ENCODE measurements at places on chromosomes 16 and 17.

- DNase-seq, result no peak
These were observed 11.8 kb downstream of the STXBP4 start for GRCh38 chr17:54980375-54980774.

- DNase-seq, result no peak
These were observed 10.5 kb upstream of the SUPT4H1 start for GRCh38 chr17:58362368-58363014.

GRCh38 chr17:4897198-4897687, 2.1 kb upstream of the C17orf107 start:
- no peak for DNase-seq

DNA sequence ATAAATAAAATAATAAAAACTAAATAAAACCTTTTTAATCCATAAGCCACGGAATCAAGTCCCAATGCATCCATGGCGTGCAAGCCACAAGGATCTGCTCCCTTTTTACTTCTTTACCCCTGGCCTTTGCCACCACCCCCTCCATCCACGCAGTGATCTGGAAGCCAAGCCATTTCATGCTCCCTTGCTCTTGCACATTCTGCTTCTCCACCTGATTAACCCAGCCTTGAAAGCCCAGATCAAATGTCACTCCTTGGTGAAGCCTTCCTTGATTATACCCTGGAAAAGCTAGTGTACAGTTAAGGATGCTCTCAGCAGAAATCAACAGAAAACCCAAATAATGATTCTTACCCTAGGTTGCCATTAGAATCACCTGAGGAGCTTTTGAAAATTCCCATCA, 9.9 kb downstream of the LRRC3C start:
- DNase-seq, result no peak

- DNase-seq, result no peak
These were observed 197.3 kb downstream of the SOX9 start for GRCh38 chr17:72318131-72318530.

DNA sequence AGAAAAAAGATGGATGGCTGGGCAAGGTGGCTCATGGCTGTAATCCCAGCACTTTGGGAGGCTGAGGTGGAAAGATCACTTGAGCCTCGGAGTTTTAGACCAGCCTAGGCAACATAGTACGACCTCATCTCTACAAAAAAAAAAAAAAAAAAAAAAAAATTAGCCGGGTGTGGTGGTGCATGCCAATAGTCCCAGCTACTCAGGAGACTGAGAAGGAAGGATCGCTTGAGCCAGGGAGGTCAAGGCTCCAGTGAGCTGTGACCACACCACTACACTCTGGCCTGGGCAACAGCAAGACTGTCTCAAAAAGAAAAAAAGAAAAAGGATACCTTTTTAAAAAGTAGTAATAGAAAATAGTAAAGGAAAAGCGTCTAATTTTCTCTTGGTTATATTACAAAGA, 20.7 kb downstream of the ZNF652 start:
- DNase-seq, result no peak

- no peak for DNase-seq
These were observed 2.2 kb upstream of the NUTF2 start for GRCh38 chr16:67844497-67844896.

DNA sequence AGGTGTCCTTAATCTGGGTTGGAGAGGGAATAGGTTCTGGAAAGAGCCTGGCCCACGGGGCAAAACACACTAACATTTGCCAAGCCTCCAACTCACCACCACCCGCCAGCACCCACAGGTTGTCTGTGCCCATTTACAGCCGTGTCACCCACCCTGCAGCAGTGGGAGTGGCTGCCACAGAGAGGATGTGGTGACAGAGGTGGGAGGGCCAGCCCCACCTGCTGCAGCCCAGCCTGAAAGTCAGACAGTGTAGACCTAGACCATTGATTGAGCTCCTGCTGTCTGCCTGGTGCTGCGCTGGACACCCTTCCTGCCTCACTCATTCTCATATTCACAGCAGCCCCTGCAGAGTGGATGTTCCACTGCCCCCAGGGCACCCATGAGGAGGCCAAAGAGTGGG, 44.7 kb downstream of the IL21R start:
- DNase-seq, result peak; percentile 89

DNA sequence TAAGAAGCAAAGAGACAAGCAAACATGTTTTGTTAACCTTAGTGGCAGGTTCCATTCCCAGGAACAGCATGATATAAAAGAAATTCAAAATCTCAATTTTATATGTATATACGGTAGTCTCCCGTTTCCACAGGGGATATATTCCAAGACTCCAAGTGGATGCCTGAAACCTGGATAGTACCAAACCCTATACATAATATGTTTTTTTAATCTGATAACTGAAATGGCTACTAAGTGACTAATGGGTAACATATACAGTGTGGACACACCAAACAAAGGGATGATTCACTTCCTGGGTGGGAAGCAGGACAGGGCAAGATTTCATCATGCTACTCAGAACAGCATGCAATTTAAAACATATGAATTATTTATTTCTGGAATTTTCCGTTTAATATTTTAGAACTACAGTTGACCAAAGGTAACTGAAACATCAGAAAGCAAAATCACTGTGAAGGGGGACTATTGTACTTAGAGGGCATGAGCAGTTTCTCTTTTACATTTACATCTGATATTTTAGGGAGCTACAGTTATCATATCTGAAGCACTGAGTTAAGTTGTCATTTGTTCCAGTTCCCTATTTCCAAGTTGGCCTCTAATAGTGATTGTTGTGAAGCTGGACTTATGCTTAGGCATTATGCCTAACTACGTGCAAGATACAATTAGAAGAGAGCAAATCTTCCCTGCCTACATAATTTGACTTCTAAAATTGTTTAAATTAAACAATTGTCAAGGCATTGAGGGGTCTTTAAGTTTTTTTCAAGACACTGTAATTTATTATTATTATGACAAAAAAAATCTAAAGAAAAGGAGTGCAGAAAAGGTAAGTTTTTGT, 34.1 kb upstream of the ABCA6 start:
- no peak for DNase-seq

- DNase-seq, result no peak
These were observed 73.1 kb upstream of the AXIN2 start for GRCh38 chr17:65634533-65634932.

All from CD4-positive, alpha-beta T cell treated with Interleukin-1 beta for 1 hour (primary cell).